ENCODE measurements at places on chromosomes 12 and 14. TPM values are rescaled to one million over a fixed set of nuclear protein-coding genes. Genes with fewer than 3 reads are reported as not detected.

NUAK1 gene
- 13.4 TPM for total RNA-seq

SIX1 gene
- total RNA-seq, result 8.4 TPM

DNA sequence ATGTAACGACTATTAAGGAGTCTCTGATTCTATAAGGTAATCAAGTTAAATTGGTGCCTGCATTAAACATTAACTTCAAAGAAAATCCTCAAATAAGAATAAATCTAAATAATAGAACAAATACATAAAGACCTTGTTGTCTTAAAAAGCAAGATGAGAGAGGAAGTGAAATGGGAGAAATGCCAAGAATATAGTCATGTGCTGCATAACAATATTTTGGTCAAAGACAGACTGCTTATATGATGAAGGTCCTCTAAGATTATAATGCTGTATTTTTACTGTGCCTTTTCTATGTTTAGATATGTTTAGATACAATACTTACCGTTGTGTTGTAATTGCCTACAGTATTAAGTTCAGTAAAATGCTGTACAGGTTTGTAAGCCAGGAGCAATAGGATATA is 213.6 kb downstream of the C12orf42 start:
- no peak for DNase-seq

- DNase-seq, result no peak
These were observed 5.3 kb downstream of the RNF34 start for GRCh38 chr12:121405211-121405610.

CBX5 gene
- 41.6 TPM for total RNA-seq

BATF gene
- total RNA-seq, result not detected

GRCh38 chr12:10554228-10554755 is 48.6 kb downstream of the EIF2S3B start:
- DNase-seq, result no peak

DNA sequence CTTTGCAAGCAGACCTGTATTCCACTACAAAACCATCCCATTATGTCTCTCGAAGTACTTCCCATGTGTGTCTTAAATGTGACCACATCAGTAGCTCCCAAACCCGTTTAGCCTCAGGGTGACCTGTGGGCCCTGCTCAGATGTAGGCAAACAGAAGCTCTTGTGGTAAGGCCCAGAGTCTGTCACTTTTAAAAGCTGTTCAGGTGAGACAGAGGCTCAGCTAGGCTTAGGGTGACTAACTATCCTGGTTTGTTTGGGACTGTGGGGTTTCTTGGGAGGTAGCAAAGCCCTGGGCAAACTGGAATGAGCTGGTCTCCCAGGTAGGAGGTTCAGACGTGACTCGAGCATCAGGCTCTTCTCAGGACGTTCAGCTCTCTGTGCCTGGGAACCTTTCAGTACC is 64.5 kb upstream of the VASH1 start:
- no peak for DNase-seq

GRCh38 chr12:121246893-121247557 is 37.1 kb downstream of the P2RX4 start:
- DNase-seq, result no peak

SYT1 gene
- 14.5 TPM for total RNA-seq

ADCY4 gene
- total RNA-seq, result 0.40 TPM

ZFHX2 gene
- 0.43 TPM for total RNA-seq

DNA sequence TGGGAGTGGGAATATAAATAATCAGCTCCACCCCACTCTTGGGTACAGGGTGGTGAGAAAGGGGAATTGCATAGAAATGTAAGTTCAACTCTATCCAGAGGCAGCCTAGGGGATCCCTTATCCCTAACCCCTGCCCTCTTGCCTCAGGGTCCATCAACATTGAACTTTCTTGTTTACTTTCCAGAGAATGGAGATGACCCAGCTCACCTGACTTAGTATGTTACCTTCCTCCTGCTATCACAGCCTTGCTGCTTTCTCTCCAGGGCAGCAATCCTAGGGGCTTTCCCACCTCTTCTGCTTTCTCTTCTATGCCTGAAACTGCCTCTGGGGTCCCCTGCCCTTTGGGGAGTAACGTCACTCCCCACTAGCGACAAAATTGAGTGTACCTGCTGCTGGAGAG is 2.7 kb downstream of the LRP1 start:
- no peak for DNase-seq

DNA sequence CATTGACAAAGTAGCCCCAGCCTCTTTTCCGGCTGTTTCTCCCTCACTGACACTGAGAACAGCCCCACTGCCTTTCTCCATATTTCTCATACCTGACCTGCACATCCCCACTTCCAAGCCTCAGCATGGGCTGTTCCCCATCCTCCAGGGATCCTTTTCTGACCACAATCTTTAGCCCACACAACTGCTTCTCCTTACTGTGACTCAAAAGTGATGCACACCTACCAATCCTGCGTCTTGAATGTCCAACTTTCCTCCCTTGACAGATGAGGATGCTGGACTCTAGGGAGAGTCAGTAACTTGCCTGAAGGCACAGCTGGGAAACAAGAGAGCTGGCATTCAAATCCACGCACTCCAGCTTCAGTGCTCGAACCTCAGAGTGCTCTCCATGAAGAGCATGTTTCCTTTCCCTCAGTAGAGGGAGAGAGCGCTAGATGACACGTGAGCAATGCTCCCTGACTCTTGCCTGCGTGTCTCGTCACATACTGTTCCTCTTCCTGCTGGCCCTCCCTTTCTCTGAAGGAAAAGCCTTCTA is 75.6 kb downstream of the NTF3 start:
- no peak for DNase-seq

- no peak for DNase-seq
These were observed 9.2 kb downstream of the CABP1 start for GRCh38 chr12:120649442-120650232.

IKBIP gene
- total RNA-seq, result 43.3 TPM

INSM2 gene
- not detected for total RNA-seq

- no peak for DNase-seq
These were observed 663.6 kb downstream of the BCL11B start for GRCh38 chr14:98608071-98609060.

DNA sequence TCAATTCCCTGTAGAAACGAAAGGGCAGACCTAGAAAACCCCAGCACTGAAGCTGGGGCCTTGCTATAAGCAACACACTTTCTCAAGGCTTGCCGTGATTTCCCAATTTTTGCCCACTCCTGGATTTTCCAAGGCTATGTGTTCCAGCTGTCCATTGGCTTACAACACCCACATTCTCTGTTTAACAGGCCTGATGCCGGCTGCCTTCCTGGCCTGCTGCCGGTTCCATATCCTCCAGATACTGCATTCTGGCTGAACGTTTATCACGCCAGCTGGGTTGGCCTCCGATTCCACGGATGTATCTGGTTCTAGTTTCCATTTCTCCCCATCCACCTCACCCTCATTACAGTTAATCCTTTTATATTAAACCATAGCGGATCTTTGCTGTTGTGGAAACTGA is 2.0 kb upstream of the PCNX1 start:
- DNase-seq, result no peak

EML5 gene
- total RNA-seq, result 0.82 TPM

HOXC10 gene
- not detected for total RNA-seq

KRT73 gene
- not detected for total RNA-seq

TTC6 gene
- total RNA-seq, result 3.1 TPM

INHBC gene
- not detected for total RNA-seq

GRCh38 chr12:24228371-24228770 is 278.9 kb upstream of the SOX5 start:
- no peak for DNase-seq

DNA sequence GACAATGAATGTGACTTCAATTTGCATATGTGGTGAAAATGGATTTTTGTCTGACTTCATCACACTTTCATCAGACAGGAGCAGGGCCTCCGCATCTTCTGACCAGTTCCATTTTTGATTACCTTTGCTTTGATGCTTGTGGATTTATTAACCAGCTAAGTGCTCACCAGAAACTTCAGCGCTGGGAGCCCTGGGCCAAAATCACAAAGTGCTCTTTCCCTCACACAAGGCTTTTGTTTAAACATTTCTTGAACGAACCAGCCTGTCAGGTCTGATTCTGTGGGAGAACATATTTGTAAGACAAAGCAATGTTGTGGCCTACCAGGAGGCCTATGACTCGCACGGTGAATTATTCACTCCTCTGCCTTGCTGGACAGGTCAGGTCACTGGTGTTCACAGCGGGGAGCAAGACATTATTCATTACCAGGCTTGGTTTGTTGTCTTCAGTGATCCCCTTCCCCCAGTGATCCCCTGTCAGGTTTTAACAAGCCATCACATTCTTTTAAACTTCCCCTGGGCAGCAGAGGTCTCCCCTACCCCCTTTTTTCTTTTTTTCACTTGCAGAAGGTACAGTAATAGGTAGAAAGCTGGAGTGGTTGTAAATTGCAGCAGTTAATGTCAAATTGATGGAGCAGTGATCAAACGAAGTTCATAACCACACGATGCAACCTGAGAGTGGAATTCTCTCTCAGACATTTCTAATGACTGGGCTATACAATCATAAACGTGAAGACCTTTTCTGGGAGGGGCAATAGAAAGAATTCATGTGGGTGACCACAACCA is 167.5 kb upstream of the PRICKLE1 start:
- DNase-seq, result no peak

TCL1B gene
- total RNA-seq, result not detected

DNA sequence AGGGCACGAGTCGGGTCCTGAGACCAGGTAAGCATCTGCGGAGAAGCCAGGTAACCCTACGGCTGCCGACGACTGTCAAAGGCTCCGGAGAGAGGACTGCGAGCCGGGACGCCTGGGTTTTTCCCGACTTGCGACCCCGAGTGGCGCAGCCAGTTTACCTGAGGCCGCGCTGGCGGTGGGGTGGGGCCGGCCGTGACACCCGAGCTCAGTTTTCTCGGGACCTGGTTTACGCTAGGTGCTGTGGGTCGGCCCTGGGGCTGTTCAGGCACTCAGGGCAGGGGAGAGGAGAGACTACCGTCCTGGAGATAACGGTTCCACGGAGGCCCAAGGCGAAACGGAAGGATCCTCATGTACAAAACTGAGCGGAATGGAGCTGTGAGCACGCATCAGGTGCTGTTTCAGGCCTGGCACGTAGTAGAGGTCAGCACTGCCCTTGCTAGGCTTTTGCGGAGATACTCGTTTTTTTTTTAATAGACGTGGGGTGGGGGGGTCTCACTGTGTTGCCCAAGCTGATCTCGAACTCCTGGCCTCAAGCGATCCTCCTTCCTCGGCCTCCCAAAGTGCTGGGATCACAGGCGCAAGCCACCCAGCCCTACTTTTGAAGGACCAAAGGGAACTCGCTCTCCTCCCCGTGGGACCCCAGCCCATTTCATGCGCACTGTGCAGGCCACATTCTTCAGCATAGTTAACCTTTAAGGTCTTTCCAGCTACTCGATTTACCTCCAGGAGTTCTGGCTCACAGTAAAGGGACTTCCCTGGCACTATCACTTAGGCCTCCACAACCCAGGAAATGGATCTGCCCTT is 471 bp downstream of the MTRFR start:
- DNase-seq, result no peak

NUBPL gene
- total RNA-seq, result 16.0 TPM

- DNase-seq, result no peak
These were observed 54.2 kb downstream of the SUDS3 start for GRCh38 chr12:118430516-118430915.

GRCh38 chr12:31353750-31354708 is 28.1 kb upstream of the SINHCAF start:
- no peak for DNase-seq

RFLNA gene
- not detected for total RNA-seq

DNA sequence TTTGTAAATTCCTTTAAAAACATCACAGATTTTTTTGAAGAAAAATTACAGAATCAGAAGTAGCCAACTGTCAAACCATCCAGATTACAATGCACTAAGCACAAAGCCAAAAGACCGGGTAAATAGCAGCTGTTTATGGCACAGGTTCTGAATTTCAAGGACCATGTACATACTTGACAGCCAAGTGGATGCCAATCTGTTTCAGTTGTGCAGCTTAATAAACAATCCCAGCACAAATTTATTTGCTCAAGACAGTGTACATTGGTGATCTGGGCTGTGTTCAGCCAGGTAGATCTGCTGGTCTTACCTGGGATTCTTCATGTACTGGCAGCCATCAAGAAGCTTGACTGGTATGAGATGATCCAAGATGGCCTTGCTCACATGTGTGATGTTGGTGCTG is 229.8 kb upstream of the FLRT2 start:
- no peak for DNase-seq

DBX2 gene
- not detected for total RNA-seq

GRCh38 chr12:77189458-77189857 is 124.1 kb upstream of the E2F7 start:
- DNase-seq, result no peak

OTOGL gene
- total RNA-seq, result 2.9 TPM

TM7SF3 gene
- total RNA-seq, result 101 TPM

DNA sequence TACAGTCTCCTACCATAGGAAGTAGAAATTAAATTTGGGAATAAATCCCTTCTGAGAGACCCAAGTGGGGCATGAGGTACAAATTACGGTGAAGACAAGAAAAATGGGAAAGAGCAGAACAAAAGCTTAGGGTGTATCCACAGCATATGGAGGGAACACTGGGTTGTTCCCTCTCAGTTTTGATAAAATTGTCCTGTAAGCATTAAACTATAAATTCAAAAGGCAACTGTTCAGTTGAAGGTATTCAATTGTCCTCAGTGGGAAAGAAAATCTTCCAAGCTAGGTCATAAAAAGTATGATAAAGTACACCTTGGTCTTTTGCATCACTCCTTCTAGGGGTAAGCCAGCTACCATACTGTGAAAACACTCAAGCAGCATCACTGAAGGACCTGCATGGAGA is 118.3 kb upstream of the LRFN5 start:
- no peak for DNase-seq

GRCh38 chr14:92785667-92786426 is 8.3 kb upstream of the GOLGA5 start:
- no peak for DNase-seq

GRCh38 chr14:76718306-76719040 is 42.8 kb upstream of the VASH1 start:
- DNase-seq, result no peak

DNA sequence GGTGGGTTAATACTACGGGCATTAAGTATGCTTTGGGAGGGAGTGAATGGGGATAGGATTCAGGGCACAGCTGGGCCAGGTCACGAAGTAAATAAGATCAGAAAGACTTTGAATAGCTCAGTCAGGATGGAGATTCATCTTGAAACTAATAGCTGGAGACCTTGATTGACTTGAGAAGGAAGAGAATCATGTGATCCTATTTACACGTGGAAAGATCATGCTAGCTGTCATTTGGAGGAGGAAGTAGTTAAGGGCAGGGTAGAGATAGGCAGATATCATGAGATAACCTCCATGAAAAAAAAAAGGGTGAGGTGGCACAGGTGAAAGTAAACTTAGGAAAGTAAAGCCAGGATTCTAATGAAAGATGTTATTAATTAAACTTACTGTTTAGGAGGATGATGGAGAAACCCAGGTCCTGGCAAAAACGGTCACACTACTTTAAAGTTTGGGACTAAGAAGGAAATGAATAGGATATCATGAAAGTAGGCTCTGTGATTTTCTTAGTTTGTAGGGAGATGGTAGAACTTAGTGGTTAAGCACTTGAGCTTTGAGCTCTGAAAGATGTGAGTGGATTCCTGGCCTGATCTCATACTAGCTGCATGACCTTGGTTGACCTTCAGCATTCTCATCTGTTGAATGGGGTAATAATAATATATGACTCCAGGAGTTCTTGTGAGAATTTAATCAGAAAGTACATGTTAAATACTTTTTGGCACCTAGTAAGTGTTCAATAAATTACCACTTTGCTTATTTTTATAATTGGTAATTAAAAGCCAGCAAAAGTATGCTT is 439.0 kb downstream of the NRXN3 start:
- DNase-seq, result no peak

Data from NCI-H460 (cell line).